Fibroblast of gingiva (primary cell): ENCODE measurements at places on chromosomes 1 and 21.

DNA sequence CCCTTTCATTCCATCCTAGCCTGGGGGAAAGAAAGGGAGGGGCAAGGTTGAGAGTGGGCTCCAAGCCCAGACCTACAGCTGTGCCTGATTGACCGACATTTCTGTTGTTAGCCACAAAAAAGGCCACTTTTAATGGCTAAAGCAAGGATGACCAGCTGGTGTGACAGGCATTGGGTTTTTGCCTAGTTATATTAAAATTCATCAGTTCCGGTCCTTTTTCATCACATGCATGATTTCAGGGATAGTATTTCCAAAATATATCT is 192.3 kb downstream of the ZNF326 start:
- DNase-seq = no peak

GRCh38 chr1:200922406-200922805 is 27.7 kb downstream of the INAVA start:
- DNase-seq = no peak

DNA sequence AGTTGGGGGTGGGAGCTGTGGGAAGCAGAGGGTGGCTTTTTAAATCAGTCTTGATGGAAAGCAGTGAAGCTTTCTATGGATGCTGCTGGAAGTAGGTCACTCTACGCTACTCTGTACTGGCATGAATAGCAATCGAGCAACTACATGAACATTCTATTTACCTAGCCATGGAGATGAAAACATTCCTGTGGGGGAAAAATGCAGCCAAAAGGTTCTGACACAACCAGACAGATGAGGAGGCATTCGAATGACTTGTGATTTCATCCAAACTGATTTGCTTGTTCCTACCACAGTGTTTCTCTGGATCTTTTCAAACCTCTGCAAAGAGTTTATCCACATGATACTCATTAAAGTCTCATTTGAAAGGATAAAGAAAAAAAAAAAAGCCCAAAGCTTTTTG is 95.0 kb downstream of the ASTN1 start:
- no peak for DNase-seq

DNA sequence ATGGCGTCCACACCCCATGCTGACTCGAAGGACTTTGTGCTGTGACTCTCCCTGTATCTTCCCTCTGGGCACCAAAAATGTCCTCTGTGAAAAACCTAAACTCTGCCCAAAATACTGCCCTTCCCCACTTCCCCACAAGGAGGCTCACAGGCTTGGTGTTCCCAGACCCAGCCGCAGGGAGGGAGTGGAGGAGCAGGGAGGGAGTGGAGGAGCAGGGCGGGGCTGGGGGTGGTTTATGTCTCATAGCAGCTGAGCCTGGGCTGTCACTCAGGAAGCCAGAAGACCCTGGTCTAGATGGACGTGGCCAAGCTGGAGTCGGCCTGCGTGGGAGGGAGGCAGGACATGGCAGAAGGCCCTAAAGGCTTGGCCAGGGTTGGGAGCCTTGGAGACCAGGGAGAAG is 461.7 kb downstream of the PTPRU start:
- peak; percentile 59 for DNase-seq

GRCh38 chr1:43061757-43062156 is 103.1 kb upstream of the SLC2A1 start:
- DNase-seq = no peak

DNA sequence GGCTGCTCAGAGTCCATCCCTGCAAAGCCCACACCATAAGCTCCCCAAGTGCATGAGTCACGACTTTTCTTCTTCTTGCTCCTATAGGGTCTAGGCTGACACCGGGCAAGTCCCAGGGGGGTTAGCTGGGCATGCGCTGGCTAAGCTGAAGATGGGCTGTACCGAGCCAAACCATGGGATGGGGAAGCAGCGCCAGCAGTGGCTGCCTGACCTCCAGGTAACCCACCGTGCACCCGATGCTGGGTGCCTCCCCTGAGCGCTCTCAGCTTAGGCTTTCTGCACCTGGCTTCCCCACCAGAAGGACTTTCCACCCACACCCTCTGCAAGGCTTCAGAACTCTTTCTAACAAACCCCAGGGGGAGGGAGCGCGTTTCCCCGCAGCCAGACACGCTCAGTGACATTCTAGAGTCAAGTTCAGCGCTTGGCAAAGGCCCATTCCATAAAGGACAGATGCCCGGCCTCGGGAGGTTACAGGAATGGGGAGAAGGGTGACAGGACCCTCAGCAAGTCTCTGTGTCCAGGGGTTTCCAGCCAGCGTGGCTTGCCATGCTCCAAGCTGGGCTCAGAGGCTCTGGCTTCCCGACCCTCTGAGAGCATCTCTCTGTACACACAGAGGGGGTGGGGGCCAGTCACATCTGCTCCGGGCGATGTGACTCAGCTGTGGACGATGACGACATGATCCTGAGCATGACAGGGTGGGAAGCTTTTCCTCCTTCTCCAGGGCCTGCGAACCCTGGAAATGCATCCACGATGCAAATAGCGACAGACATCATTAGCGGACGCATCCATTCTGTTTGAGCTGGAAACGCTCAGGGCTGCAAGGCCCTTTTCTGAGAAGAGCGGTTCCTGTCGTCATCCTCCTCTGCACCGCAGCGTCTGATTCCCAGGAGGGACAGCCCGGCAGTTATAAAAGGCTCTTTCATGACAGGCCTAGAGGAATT is 107.8 kb downstream of the SIK1 start:
- no peak for DNase-seq

- peak; percentile 43 for DNase-seq
Observed at GRCh38 chr21:34105947-34106541, 32.7 kb downstream of the MRPS6 start.

- peak; percentile 4 for DNase-seq
Observed at GRCh38 chr21:21915816-21916215, 917.6 kb downstream of the NCAM2 start.

DNA sequence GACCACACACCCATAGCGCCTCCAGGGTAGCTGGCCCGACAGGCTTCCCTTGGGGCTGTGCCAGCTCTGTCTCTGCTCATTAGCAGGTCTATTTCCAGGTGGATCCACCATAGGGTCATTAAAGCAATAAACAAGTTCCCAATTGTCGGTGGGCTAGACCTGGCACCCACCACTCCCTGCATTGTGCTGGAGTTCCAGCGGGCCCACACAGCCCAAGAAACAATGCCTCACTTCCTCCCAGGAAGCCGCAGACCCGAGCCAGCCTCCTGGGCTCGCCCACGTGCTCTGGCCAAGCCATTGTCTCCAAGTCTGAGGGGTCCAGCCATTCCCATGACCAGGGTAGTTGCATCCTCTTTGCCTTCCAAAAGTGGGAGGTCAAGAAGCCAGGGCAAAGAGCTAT is 27.5 kb upstream of the SOX13 start:
- no peak for DNase-seq

DNA sequence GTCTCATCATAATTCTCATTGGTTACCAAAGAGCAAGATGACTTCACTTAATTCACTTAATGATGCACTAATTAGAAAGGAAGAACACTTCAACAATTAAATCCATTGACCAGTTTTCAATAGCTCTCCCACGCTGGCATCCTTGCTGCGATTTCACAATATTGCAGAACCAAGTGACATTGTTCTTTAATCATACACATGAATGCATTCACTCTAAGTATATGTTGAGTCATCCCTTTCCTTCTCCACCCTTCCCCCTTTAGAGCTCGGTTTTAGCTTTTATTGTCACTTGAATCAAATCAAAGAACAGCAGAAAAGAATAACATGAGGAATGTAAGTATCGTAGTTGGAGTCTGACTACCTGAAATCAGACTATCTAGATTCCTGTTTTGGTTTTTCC is 233.6 kb upstream of the FMN2 start:
- DNase-seq = no peak

- no peak for DNase-seq
Observed at GRCh38 chr1:203049576-203050180, 23.4 kb downstream of the PPFIA4 start.

DNA sequence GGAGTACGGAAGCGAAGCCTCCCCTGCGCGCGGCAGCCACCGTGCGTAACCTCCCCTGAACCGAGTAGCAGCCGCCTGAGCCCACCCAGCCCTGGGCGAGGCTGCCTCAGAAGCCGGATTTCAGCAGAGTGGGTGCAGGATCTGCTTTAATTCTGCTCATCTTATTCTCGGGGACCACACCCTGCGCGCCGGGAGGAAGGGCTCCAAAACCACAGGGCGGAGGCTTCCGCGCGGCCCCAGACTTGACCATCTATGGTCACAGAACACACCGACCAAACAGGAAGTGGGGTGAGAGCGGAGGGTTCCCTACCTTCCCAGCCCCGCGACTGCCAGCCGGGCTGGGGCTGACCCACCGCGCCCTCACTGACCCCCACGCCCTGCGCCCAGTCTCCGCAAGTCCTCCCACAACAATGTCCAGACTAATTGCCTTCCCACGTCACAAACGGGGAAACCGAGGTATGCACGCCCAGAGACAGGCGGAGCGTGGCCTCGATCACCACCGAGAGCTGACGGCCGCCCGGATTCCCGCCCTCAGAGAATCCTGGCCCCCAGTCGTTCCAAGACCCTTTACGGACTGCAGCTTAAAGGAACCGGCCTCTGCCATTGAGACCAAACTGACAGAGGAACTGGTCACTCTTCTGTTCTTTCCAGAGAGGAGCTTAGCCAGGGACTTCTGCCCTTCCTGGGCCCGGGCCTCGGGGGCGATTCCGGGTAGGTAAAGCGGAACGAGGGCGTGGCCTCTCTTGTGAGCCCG is 595 bp upstream of the CAP1 start:
- peak; percentile 86 for DNase-seq

GRCh38 chr1:99843760-99844159 is 6.4 kb upstream of the AGL start:
- no peak for DNase-seq

DNA sequence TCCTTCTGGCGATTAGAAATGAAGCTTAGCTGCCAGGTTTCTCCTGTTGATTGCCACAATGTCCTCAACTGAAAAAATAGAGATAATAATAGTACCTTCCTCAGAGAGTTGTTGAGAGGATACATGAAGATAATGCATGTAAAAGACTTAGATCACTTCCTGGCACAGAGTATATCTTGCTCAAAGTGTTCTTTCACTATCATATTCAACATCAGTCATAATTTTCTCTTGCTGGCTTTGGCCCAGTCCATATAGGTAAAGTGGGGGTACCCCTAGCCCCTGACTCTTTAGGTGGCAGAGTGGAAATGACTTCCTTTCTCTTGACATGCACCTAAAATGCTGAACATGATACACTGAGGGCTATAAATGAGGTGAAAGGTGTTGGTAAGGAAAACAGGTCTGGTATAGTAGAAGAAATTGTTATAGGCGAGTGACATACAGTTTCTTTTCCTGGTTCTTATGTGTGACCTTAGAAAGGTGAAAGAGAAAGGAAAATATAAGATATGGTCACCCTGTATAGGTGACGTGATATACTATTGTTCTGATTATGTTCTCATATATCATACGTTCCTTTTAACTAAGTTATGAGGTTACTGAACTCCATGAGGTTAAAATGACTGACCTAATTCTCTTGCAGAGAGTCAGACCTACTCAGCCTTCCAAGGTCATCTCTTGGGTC is 209.9 kb upstream of the DEPDC1 start:
- no peak for DNase-seq

DNA sequence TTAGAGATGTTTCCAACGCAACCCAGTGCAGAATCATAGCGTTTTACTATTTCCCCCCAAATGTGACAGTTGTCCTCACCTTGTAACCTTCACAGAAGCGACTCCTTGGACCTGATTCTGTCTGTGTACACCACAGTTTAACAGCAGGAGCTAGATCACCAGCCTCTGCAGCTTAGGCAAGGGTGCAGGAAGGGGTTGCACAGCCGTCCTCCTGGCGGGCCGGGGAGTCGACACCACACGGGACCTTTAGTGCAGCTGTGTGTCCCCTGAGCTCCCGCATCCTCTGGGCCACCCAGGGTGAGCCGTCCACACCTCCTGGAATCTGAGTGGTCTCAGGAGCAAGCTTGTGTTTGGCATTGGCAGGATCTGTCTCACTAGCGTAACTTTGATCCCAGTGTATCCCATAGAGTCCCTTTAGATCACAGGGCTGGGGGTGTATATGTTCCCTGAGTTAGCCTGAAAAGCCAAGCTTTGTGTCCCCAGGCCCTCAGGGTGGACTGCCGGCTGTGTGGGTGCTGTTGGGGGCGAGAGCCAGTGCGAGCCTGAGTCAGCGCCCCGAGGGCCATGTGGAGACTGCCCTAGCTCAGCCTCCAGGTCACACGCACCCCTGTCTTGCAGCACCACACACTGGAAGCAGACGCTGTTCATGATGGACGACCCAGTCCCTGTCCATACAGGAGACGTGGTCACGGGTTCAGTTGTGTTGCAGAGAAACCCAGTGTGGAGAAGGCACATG is 27.5 kb downstream of the PRMT2 start:
- DNase-seq = no peak

GRCh38 chr1:243729956-243730355 is 120.1 kb downstream of the AKT3 start:
- DNase-seq = no peak

DNA sequence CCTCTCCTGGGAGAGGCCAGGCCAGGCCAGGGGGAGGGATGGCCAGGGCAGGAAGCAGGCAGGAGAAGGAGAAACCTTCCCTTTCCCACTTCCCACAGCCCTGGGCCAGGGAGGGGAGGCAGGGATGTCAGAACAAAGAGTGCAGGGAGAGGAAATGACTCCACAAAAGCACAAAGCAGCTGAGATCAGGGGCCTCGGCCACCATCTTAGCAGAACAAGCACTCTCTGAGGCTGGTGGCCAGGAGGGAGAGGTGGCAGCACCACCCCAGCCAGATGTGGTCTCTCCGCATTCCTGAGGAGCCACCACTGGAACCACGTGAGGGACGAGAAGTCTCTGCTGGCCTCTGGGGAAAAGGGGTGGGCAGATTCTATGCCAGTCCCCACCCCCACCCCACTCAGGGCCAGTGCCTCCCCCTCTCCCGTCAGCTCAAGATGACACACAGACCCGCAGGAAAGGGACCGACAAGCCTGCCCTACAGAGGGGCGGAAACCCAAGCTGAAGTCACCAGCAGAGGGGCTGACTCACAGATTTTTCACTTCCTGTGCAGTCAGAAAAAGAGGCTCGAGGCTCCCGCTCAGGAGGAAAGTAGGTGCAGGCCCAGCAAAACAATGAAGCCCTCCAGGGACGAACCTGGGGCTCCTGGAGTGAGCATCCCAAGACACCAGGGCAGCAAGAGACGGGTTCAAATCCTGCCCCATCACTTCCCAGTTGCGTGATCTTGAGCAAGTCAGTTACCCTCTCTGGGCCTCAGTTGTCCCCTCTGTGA is 24.1 kb upstream of the ALDH4A1 start:
- peak; percentile 89 for DNase-seq

DNA sequence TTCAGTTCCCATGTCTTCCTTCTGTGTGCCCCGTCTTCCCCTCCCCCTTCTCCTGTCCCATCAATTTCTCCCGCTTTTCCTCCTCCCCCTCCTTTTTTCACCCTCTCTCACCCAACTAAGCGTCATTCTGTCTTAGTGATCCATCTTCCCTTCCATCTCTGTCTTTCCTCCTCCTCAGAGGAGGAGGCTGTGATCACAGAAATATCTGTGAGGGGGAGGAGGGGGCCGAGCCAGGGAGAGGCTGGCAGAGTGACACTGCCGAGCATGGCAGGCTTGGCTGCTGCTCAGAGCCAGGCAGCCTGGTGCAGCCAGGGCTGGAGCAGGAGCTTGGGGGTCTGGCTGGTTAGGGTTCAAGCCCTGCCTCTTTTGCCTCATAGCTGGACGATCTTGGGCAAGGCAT is 7.6 kb downstream of the HTR6 start:
- no peak for DNase-seq
